ENCODE measurements at places on chromosomes 3 and 15.

DNA sequence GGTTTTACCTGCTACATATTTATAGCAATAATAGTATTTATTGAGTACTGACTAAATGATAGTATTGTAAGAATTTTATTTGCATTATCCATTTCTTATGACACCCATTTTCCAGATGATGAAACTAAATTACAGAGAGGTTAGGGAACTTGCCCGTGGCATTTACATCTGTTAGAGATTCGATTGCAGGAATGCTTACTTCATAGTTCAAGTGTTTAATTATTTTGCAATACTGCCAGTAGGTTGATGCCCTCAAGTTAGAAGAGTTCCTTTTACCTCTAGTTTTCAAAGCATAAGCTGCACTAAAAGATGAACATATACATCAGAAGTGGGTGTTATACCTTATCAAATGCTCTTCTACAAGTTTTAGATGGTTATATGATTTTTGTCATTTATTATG, 362.8 kb upstream of the RGMA start:
- DNase-seq = no peak

DNA sequence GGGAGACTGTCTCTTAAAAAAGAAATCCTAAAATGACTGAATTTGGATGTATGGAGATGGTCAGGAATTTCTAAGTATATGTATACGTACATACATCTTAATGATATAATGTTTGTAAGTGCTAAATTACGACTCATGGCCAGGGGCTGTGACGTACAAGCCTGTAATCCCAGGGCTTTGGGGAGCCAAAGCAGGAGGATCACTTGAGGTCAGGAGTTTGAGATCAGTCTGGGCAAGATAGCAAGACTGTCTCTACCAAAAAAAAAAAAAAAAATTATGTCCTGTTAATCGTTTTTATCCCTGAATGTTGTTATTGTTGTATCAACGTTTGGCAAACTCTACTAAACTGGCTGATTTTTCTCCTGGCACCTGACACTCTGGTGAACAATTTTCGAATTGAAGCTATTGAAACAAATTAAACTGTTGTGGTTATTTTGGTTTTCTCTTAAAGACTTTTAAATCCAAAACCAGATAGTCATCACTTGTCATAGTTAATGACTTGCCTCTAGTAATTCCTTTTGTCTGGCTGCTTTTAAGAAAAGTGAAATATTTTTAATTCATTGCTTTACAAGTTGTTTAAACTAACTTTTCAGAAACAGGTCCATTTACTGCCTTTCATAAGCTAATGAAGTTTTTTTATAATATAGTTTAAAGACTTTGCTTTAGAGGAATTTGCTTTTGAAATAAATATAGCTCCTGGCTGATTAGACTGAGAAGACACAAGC, 7.0 kb downstream of the MORF4L1 start:
- DNase-seq = no peak

DNA sequence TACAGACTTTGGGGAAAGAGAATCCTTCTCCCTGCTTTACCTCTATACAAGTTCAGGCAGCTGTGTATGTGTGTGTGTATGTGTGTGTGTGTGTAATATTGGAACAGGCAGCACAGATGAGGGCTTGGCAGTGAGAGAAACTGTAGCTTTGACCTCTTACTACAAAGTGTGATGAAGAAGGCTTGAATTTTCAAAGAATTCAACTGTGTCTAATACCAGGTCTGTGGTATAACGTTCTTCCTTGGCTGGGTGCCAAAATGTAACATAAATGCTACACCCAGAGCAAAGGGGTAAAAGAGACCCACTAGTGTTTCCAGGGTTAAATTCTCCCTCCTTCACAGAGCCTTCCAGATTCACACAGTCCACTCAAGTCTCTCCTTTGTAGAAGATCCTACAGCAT, 51.1 kb downstream of the CHST2 start:
- no peak for DNase-seq

- DNase-seq = no peak
Observed at GRCh38 chr3:101377209-101377608, 56.8 kb upstream of the IMPG2 start.

- DNase-seq = no peak
Observed at GRCh38 chr3:146777941-146778340, 172.8 kb upstream of the PLSCR5 start.

DNA sequence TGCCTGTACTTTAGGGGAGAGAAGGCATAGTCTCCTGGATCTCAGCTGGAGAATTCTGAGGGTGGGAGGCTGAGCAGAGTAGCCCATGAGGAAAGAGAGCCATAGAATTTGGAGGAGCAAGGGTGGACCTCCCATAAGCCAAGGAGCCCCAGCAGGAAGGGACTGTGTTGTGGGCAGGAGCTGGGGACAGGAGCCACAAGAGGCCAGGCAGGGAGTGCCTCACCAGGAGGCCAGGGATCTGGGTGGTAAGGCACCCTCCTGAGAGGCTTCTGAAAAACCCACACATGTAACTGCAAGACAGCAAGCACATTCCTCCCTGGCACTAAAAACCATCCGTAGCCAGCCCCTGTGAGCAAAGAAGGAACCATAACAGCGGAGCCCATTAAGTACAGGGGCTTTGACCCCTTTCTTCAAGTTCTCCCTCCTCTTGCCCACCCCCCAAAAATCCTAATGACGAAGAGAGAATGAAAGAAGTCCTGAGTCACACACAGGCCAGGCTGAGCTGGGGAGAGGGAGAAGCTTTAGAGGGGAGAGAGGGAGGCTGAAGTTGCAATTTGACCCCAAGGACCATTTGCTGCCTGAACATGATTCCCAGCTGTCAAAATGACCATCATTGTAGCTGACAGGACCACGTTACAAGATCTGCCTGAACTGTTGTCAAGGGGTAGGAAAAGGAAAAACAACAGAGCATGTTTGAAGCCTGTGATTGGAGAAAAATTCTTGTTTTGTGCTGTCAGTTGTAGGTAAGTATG, 82.6 kb downstream of the TRIM42 start:
- DNase-seq = no peak

DNA sequence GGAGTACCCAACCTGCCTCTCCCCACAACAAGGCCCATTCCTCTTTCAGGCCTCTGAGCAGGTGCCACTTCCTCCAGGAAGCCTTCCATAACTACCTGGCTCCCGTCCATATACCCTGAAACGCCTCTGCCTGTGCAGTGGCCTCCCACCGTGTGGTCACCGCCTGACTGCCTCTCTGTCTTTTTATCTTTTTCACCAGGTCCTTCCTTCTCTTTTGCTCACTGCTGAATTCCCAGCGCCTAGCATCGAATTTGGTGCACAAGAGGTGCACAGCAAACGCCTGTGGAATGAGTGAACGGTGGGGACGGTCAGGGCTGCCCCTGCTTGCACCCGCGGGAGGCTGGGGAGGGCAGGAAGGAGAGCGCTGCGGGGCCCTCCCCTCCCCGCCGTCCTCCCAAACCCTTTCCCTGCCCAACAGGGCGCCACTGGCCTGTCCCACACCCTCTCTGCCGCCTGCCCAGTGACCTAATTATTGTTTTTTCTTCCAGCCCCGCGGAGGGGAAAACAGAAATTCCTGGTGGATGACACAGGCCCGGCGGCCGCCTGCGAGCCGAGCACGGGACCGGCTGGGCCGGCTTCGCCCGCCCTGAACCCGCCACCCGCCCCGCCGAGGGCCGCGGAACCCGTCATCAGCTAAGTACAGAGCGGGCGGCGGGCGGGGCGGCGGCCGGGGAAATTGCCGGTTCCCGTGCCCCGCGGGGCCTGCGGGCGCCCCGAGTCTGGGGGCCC, 140.1 kb downstream of the SMAD6 start:
- DNase-seq = no peak

- no peak for DNase-seq
Observed at GRCh38 chr3:150783316-150783715, 20.3 kb upstream of the SIAH2 start.

- no peak for DNase-seq
Observed at GRCh38 chr3:31648286-31648968, 115.7 kb downstream of the STT3B start.

GRCh38 chr3:194773771-194774455, 88.2 kb downstream of the FAM43A start:
- no peak for DNase-seq

DNA sequence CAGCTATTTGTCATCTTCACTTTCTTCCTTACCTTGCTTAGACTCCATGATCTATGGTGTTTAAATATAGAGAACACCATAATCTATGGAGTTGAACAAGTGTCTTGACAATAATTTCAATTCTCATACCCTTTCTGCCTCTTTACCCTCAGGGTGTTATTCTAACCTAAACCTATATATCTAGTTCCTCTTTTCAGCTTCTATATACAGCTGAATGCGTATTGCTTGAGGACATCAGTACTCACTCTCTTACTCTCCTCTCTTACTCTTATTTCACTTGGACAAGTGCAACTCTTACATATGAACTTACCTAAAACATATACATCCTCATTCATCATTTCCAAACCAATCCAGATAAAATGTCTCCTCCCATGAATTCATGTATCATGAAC, 187.1 kb downstream of the RAP2B start:
- DNase-seq = no peak

GRCh38 chr15:67955252-67955651, 98.9 kb upstream of the PIAS1 start:
- DNase-seq = no peak

- no peak for DNase-seq
Observed at GRCh38 chr3:48553361-48553760, 3.2 kb downstream of the PFKFB4 start.

DNA sequence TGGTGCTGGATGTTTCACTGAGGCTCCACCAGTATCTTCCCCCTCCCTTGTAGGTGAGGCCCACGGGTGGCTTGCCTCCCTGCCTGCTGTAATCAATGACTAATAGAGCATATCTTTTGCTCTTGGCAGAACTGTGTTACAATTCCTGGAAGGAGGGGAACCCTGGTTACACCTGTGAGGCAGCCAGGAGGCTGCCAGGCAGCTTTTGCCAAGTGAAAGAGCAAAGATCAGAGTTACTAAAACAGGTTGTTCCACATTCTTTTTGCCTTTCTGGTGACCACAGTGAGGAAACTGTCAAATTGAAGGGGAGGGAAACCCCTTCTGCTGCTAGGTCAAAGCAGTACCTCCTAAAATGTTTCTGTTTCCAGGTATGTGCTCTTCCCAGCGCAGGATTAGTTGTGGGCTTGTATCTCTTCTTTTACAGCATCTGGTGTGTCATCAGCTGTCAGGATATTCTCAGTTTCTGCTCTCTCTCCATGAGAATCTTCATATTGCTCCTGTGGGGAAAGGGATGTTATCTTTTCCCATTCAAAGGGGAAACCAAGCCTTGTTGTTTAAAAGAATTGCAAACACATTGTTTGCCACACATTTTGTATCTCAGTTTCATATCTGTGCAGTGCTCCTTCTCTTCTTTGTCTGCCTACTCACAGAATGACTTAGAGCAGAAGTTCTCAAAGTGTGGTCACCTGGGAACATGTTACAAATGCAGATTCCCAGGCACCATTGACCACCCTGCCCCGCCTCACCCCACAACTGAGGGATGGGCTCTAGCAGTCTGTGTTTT, 137.4 kb upstream of the UMPS start:
- DNase-seq = no peak

DNA sequence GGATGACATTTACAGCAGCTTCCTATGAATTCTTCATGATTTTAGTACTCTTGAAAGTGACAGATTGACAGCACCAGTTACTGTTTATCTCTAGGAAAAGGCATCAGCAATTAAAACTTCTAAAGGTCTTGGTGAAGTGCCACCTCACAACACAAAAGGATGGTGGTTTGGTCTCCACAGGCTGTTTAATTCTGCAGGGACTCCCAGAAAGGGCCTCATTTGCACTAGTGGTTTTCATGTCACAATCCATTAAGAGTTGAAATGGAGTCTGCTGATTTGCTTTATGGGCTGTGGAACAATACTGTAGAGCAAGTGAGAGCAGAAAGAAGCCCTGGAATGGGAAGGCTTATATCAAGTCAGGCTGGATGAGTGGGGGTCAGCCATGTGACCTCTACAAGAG, 225.3 kb upstream of the KCNMB2 start:
- no peak for DNase-seq

DNA sequence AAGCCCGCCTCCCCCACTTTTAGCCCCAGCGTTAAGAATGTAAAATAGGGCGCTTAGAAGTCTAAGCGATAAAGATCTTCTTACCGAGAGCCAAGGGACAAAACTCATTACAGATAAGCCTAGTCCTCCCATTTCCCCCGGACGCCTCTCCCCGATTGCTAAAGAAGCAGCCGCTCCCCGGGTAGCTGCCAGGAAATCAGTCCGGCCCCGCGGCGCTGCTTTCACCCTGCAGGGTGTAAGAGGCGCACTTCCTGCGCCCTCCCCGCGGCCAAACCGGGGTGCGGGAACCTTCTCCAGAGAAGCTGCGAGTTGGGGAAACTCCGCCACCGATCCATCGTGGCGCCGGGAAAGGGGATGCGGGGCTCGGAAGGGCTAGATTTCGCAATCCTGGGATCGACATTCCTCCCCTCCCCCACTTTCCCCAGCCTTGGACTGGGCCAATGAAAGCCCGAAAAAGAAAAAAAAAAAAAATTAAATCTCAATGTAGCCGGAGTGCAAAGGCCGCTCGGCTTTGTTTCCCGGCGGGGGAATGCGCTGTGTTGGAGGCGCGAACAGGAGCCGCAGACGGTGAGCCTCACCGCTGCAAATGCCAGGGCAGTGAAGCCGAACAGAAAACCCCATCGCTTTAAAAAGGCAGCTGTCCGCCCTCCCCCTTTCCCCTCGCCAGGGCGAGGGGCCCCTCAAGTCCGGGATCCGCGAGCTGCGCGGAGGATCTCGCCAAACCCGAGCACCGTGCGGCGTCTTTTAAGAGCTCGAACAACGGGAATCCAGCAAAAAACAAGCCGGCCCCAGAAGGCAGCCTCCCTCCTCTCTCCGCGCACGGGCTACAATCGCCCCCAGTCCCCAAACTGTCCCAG, 626 bp upstream of the PTPRG start:
- DNase-seq = no peak

DNA sequence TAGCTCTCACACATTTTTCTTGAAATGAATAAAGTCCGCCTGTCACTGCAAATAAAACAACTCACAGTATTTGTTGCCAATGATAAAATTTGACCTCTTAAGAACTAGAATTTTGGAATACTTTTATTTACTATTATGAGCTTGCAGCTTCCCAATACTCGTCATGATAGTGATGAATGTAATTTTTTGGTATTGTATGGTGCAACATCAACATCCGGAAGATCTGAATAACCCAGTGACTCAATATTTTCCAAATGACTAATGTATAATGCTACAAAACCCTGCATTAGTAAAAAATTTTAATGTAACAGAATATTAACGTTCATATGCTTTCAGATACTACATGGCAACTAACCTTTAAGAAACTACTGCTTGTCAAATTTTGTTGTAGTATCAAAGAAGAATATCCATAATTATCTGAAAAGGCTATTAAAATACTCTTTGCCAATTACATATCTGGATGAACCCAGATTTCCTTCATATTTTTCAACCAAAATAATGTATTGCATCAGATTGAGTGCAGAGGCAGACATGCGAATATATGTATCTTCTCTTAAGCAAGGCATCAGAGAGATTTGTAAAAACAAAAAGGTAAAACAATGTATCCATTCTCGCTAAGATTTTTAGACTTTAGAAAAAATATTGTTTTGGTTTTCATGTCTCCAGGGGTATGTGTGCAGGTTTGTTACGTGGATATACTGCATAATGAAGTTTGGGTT, 95.3 kb downstream of the IGF2BP2 start:
- DNase-seq = no peak

DNA sequence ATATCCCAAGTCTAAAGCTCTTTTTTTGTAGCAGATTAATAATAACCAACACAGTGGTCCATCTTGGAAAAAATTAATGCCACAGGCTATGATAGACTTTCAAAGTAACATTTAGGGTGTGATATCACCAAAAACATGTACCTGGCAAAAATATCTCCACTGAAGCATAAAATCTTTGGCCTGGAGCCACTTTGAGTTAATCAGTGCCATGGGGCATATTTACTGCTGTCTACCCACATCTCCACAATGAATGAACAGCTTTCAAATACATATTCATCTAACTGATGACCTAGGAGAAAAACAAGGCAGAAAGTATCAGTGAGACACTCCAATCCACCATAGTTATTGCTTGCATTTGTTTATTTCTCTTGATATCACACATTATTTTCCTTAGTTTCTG, 296.0 kb upstream of the MDFIC2 start:
- DNase-seq = no peak

Data from activated CD4-positive, alpha-beta T cell treated with anti-CD3 and anti-CD28 coated beads, Interleukin-2, amount 50 U/mL, for 1 hour (primary cell).